ENCODE measurements at places on chromosomes 7 and 10.

DNA sequence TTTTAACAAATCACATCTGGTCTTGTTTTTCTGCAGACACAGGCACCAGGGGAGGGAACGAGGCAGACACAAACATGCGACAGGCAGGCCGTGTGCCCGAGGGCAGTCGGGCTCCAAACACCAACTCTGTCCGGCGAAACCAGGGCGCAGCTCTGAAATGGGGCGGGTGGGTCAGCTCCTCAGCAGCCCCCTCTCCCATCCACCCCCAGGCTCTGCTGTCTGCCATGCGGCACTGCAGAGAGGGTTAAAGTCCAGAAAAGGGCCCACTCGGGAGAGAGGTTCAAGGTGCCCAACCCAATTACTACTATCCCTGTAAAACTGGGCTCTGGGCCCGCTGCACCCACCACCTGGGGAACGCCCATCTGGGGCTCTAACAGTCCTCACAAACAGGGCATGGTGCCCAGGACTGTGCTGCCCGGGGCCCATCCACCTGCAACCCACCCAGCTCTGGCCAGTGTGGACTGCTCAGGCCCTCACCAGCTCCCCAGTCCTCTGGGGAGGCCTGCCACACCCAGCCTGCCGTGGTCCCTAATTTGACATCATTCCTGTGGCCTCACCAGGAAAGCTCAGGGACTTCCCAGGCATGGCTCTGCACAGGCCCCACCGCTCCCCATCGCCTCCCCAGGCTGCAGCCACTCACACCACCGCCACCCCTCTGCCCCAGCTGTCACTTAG lies 18.7 kb downstream of the YKT6 start:
- DNase-seq, result no peak

GRCh38 chr10:71740069-71740653 lies 20.6 kb upstream of the C10orf105 start:
- no peak for DNase-seq

- no peak for DNase-seq
Observed at GRCh38 chr7:77306231-77307067, 106.8 kb upstream of the FGL2 start.

- DNase-seq, result no peak
Observed at GRCh38 chr10:90993340-90993739, 72.5 kb upstream of the ANKRD1 start.

DNA sequence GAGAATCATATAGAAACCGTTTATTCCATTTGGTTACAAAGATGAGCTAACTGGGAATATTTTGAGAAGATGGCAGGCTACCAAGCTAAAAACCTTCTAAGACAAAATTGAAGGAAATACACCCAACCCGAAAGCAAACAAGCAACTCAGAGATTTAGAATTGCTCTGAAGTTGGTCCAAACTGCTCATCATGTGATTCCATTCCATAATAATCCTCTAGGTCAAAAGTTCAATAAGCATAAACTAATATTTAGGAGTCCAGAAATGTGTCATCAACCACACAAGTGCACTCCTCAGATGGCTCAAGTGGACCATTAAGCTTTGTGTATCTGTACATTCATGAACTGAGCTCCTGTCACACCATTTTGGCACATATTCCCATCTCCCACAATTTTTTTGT lies 28.7 kb downstream of the DGKI start:
- no peak for DNase-seq

DNA sequence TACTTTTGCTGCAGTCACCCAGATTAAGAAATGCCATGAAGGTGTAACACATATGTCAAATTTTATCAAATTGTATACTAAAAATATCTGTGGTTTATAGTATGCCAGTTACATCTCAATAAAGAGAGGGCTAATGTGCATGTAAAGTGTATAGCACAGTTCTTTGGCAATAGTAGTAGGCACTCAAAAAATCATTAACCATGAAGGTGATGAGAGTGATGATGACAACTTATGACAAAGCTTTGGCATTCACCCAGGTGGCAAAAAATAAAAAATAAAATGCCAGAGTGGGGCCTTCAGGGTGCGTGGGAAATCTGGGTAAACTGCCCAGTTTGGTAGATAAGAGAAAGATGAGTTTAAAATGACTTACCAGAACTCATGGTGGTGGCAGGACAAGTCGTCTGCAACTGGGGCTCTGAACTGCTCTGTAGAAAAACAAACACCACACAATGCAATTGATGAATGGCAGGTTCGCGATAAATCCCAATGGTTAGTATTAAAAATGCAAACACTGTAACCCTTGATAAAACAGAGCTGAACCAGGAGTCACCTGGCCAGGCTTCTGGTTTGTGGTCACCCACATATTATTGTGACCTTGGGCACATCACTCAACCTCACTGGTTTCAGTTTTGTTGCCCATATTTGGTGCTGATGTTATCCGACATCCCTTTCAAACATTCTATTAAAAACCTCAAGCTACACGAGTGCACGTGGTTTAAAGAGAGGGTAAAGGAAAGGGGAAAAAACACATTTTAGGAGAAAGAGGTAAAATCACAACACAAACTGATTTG lies 120.2 kb downstream of the SORBS1 start:
- no peak for DNase-seq

- no peak for DNase-seq
Observed at GRCh38 chr7:106463851-106464611, 179.2 kb upstream of the NAMPT start.

DNA sequence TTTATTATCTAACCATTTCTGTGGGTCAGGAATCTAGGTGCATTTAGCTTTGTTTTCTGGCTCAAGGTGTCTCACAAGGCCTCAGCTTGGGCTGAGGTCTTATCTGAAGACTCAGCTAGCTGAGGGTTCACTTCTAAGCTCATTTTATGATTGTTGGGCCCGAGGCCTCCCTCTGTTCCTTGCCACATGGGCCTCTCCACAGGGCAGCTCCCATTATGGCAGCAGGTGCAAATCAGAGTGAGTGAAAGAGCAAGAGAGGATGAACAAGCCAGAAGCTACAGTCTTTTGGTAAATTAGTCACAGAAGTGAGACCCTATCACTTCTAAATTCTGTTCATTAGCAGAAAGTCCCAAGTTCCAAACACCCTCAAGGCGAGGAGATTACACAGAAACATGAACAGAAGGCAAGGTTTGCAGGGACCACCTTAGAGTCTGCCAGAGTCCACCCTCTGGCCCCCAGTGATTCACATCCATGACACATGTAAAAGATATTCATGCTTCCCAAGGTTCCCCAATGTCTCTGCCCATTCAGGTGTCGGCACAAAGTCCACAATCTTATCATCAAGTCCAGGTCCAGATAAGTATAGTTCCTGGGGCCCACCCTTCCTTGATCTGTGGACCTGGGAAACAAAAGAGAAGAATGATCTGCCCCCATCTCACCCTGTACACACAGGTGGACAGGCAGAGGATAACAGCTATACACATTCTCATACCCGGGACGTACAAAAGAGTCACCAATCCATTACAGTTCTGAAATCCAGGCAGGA lies 23.7 kb downstream of the FIGNL1 start:
- DNase-seq, result no peak

- DNase-seq, result no peak
Observed at GRCh38 chr10:54853883-54854282, 52.9 kb upstream of the PCDH15 start.

DNA sequence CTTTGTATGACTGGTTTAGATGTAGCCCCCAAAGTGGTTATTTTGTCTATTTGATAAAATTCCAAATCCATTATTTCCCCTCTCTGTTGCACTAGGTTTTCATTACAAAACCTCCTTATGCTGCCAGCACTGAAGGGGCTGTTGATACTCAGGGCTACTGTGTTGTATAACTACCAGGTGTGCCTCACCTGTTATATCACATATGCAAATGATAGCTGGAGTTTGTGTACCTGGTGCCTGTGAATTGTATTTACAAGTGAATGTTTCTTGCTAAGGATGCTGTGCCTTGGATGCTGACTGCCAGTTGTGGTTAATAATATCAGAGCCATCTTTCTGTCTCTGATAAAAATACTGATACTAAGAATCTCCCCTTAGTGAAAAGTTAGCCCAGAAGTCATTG lies 84.8 kb upstream of the CCDC6 start:
- no peak for DNase-seq
